Esophagus mucosa (tissue), 1 donor: ENCODE measurements at places on chromosomes 3 and 15.

DNA sequence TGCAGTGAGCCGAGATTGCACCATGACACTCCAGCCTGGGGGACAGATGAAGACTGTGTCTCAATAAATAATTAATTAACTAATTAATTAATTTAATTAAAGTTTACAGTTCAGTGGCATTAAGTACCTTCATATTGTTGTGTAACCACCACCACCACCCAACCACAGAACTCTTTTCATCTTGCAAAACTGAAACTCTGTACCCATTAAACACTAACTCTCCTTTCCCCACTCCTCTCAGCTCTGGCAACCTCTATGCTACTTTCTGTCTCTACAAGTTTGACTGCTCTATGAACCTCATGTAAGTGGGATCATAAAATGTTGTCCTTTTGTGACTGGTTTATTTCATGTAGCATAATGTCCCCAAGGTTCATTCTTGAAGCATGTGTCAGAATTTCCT lies 259.3 kb upstream of the MDFIC2 start:
- no peak for ATAC-seq

GRCh38 chr15:73391128-73391872 lies 22.5 kb upstream of the HCN4 start:
- ATAC-seq, result no peak

DNA sequence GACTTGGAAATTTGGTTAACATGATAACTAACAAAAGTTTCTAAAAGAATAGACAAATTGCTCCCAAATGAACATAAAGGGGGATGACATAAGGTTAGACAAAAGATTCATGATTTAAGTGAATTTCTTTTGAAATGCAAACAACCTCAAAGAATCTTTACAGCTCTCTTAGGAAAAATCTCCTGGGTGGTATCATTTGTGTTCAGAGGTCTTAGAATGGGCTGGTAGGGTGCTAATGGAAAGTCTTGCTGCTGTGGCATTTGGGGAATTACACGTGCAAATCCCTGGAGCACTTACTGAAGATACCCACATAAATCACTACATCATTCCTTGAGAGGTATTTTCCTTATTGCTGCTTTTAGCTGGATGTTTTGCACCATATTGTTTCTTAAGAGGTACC lies 14.4 kb upstream of the ROBO2 start:
- no peak for ATAC-seq

DNA sequence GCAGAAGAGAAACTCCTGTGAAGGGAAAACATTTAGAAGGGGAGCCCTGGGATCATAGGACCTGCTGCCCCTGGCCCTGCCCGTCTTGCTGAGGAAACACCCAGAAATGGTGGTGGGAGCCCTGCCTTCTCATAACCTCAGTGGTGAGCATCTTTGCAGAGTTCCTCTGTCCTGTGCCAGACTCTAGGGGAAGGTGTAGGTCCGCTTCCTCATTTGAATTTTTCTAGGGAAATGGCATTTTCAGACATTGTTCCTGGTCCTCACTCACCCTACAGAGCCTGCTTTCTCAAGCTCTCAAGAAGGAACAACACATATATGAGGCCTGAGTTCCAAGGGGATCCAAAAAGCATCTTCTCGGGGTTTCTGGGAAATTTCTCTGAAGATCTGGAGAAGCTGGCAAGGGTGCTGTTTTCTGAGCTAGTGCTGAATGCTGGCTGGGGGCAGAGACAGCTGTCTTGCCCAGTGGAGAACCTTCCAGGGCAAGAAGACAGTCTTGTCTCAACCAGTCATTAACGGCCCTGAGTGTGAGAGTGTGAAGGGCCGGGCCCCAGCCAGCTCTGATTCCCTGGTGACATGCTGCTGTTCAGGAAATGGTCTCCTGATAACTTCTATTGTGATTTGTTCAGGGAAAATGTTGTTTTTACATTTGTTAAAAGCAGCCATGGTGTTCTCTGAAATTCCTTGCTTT lies 283.1 kb upstream of the LRRFIP2 start:
- no peak for ATAC-seq

DNA sequence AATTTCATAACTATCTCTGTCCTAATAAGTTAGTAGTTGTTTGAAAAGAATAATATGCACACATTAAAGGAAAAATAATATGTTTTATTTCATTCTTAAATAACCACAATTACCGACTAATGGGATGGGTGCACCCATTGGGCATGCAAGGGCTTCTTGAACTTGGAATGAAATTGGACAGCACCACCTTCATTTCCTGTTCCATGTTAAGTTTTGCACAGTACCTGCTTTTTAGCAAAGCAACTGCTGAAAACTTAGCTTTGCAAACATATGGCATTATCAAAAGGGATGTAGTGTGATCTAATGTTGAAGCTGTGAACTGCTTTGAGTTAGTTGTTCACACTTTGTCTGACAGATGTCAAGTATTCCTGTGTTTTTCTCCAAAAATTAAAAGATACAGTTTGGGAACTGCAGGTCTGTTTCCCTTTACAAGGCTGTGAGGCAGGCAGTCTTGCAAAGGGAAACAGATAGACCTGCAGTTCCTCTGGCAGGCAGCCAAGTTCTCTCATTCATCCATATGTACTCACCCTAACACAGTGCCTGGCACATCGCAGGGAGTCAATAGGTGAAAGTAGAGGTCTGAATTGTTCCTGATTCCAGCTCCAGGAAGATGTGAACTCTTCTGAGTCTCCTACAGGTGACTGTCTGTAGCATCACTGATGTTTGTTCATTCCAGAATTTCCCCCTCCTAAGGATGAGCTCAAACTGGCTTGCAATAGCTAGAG lies 64.3 kb upstream of the GOLGA8B start:
- no peak for ATAC-seq
